ENCODE measurements at places on chromosomes 3 and 15. TPM values are rescaled to one million over a fixed set of nuclear protein-coding genes. Genes with fewer than 3 reads are reported as not detected.

- no peak for DNase-seq
- H3K36me3 ChIP-seq, result no peaks in the 10 kb centered on the region
- no peak overlapping the region for H3K4me3 ChIP-seq
- H3K4me1 ChIP-seq, result no peaks in the 10 kb centered on the region
These were observed 18.9 kb upstream of the ATP2B2 start for GRCh38 chr3:10524270-10524669.

GRCh38 chr3:32246079-32246675, 7.7 kb downstream of the CMTM8 start:
- H3K36me3 ChIP-seq, result no peaks in the 10 kb centered on the region
- H3K27ac ChIP-seq, result no peak overlapping the region
- H3K4me1 ChIP-seq, result no peaks in the 10 kb centered on the region
- no peak for DNase-seq

GRCh38 chr3:190886945-190887344, 24.5 kb upstream of the GMNC start:
- H3K4me1 ChIP-seq, result no peaks in the 10 kb centered on the region
- no peak overlapping the region for H3K4me3 ChIP-seq
- H3K27me3 ChIP-seq, result no peaks in the 10 kb centered on the region
- no peaks in the 10 kb centered on the region for H3K36me3 ChIP-seq
- DNase-seq, result no peak

DNA sequence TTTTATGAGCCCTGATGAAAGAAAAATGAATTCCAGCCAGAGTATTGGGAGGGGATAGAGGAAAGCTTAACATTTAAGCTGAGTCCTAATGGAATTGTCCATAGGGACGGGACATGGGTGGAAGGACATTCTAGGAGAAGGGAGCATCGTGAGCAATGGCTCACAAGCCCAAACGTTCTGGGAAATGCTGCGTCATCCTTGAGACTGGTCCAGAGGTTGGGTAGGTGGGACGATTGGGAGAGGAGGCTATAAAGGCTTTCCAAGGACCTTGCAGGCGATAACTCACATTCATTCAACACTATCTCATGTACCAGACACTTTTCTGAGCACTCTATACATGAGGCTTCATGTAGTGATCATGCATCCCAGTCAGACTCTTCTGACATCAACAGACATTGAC, 237.5 kb downstream of the THSD4 start:
- no peaks in the 10 kb centered on the region for H3K27me3 ChIP-seq
- H3K4me1 ChIP-seq, result peaks cover 35% of the 10 kb centered on the region
- no peak overlapping the region for H3K4me3 ChIP-seq
- peak overlapping the region; percentile 27 for H3K27ac ChIP-seq
- no peak for DNase-seq

DNA sequence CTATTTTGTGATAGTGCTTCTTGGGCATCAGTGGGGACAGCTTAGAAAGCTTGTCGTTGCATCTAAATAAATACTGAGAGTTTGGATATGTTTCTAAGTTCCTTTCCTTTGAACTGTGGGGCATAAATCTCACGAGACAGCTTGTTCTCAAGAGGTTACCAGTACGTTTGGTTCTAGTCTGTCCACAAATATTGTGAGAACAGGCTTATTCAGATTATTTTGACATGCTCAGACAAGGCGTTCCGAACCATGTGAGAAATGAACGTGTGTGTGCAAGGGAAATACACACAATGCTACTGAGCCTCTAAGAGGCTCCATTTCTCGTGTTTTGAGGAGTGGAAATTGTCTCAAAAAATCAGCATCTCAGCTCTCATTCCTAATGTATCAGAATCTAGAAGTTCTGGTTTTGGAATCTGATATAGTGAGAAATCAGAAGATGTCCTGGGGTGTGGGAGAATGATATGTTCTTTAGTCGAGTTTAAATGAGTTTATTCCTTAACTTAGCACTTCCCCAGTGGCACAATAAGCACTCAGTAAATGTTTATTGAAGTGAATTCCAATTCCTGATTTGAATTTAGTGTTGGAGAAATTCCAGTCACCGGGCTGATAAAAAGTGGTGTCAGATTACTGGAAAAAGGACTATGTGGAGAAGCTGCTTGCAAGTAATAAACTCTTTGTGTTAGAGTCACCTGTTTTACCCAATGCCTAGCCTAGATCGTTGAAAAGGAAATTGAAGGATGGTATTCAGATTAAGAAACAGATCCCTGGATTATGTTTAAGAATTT, 481.5 kb downstream of the LPP start:
- no peaks in the 10 kb centered on the region for H3K36me3 ChIP-seq
- H3K27me3 ChIP-seq, result no peaks in the 10 kb centered on the region
- DNase-seq, result no peak
- H3K27ac ChIP-seq, result no peak overlapping the region
- peaks cover 27% of the 10 kb centered on the region for H3K4me1 ChIP-seq

- no peaks in the 10 kb centered on the region for H3K27me3 ChIP-seq
- H3K4me1 ChIP-seq, result peaks cover 12% of the 10 kb centered on the region
- no peak for DNase-seq
- no peak overlapping the region for H3K4me3 ChIP-seq
- H3K36me3 ChIP-seq, result no peaks in the 10 kb centered on the region
These were observed 288.9 kb upstream of the TPM1 start for GRCh38 chr15:62753518-62754221.

DNA sequence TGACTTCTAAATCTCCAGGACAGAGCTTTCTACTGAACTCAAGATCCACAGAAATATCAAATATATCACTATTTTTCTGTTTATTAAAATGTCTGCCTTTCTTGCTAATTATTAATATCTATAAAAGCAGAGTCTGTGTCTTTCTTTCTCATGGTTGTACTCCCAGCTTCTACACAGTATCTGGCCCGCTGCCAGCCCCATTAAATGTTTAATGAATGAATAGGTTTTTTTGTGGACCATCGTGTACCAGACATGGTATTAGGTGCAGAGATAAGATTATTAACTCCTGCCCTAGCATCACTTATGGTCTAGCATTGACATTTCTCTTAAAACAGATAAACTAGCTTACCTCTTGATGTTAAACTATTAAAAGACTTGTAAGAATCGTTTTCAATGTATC, 111.4 kb upstream of the RBMS3 start:
- no peak overlapping the region for H3K27ac ChIP-seq
- DNase-seq, result no peak
- no peaks in the 10 kb centered on the region for H3K4me1 ChIP-seq
- H3K27me3 ChIP-seq, result no peaks in the 10 kb centered on the region
- H3K36me3 ChIP-seq, result no peaks in the 10 kb centered on the region
- no peak overlapping the region for H3K4me3 ChIP-seq

DNA sequence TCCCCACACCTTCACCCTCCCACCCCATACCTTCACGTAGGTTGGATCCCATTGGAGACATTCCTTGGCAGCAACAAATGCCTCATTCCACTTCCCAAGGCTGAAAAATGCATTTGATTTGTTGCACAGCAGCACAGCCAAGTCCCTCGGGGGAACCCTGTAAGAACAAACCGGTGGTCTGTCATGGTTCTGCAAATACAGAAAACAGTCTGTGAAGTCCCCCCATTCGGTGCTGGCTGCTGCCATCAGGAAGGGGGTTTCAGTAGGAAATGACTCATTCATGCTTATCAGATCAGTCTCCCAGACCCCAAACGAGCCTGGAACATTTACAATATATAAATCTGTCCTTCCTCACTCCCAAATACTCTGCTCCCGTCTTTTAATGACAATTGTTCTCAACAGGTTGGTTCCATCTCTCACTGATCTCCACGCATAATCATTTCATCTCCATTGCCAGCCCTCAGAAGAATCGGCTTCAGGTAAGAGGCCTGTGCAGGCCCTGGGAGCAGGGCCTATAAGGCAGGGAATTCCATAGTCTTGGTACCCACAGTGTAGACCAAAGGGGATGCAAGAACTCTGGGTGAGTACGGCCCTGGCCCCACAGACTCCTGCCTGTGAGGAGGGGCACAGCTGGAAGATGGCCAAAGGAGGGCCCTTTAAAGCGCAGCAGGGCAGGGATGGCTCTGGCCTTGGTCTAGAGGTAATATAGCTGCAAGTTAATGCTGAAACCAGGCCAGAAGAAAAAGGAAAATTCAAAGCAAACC, 41.6 kb downstream of the TRANK1 start:
- peak; percentile 88 for DNase-seq
- no peaks in the 10 kb centered on the region for H3K27me3 ChIP-seq
- H3K27ac ChIP-seq, result no peak overlapping the region
- H3K4me3 ChIP-seq, result no peak overlapping the region

PLS1 gene
- total RNA-seq, result 3.9 TPM

- no peak overlapping the region for H3K4me3 ChIP-seq
- no peaks in the 10 kb centered on the region for H3K36me3 ChIP-seq
- no peaks in the 10 kb centered on the region for H3K27me3 ChIP-seq
- H3K27ac ChIP-seq, result no peak overlapping the region
- DNase-seq, result no peak
These were observed 88.7 kb downstream of the DMXL2 start for GRCh38 chr15:51533672-51534398.

- H3K36me3 ChIP-seq, result no peaks in the 10 kb centered on the region
- no peak overlapping the region for H3K4me3 ChIP-seq
- H3K4me1 ChIP-seq, result peaks cover 12% of the 10 kb centered on the region
- DNase-seq, result no peak
- no peak overlapping the region for H3K27ac ChIP-seq
These were observed 254.8 kb upstream of the TPRG1 start for GRCh38 chr3:188916934-188917401.

Measured in vagina (tissue), 2 donors.